ENCODE measurements at places on chromosomes 3 and 15.

GRCh38 chr3:72993391-72993790, 3.2 kb upstream of the PPP4R2 start:
- DNase-seq: no peak

DNA sequence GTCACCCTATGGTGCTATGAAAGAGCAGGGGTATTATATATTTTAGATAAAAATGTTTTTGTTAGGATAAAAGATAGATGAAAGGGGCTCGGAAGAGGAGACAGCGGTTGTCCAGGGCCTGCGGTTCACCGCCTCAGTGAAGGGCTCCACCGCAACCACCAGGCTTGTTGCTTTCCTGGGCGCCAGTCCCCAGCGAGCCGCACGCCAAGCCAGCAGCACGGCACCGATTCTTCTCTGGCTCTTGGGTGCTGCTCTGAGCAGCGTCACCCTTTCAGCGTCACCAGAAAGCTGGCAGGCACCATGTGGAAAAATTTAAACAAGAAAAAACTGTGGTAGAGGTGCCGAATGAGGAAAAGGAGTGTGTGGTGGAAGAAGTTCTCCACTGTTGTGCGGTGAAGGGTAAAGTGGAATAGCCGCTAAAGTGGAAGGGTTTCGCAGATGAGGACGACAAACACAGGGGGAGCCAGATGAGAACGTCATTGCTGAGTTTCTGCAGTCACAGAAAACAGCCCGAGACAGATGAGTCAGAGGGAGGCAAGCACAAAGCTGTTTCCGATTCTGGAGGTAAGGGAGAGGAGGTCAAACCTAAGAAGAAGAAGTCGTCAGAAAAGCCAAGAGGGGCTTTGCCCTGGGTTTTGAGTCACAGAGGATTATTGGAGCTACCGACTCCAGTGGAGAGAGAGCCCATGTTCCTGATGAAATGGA, 569.2 kb downstream of the ZBBX start:
- DNase-seq: no peak

DNA sequence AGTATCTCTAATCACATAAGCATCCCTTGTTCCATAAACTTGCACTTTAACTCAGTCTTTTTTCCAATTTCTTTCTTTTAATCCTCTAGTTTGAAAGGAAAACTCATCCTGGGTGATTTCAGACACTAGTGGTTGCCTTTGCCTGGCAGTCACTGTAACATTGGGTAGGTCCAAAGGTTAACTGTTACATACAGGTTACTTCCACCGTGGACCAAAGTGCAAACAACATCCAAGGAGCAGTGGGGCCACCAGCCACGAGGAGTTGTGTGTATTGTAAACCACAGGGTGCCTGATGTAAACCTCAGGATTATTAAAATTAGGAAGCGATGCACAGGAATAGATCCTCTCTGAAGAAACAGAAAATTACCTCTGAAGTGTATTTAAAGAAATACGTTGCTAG, 75.0 kb downstream of the HCN4 start:
- no peak for DNase-seq

DNA sequence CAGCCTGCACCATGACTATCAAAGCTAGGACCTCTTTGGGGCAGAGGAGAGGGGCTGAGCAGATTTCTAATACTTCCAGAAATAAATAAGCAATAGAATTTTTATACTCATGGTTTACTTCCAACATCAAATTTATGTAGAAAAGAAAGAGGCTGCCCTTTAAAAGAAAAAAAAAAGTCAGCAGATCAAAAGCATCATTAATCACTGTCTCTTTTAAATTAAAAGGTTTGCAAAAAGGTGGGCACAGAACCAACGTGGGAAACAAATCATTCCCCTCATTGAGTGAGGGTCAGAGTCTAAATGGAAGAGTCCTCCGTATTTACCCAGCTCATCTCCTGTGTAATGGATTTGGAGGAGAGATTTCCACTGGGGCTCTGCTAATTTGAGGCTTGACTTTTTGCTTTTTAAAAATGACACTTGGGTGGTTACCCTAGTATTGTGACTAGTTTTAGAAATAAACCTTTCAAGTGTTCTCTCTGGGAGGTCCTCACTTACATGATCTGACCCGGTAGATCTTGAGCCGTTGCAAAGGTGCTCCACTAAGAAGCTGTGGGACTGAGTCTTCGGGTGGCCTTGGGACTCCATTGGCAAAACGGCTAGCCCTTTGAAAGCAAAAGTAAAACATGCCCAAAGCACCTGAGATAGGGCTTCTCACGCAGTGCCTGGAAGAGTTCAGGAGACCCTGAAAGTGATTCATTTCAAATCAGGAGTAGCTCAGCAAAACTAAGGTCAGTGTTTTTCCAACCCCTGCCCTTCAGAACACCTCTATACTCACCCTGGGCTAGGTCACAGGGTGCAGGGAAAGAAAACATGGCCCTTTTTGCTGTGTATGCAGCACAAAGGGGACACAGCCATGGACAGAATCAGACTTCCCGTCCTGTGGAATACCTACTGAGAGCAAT, 320.9 kb downstream of the FOXP1 start:
- DNase-seq: no peak

GRCh38 chr3:126036056-126036549, 47.8 kb downstream of the SLC41A3 start:
- peak; percentile 1 for DNase-seq

GRCh38 chr15:99126131-99126588, 21.3 kb downstream of the SYNM start:
- DNase-seq: no peak

GRCh38 chr3:115469649-115470048, 153.7 kb upstream of the GAP43 start:
- DNase-seq: no peak

DNA sequence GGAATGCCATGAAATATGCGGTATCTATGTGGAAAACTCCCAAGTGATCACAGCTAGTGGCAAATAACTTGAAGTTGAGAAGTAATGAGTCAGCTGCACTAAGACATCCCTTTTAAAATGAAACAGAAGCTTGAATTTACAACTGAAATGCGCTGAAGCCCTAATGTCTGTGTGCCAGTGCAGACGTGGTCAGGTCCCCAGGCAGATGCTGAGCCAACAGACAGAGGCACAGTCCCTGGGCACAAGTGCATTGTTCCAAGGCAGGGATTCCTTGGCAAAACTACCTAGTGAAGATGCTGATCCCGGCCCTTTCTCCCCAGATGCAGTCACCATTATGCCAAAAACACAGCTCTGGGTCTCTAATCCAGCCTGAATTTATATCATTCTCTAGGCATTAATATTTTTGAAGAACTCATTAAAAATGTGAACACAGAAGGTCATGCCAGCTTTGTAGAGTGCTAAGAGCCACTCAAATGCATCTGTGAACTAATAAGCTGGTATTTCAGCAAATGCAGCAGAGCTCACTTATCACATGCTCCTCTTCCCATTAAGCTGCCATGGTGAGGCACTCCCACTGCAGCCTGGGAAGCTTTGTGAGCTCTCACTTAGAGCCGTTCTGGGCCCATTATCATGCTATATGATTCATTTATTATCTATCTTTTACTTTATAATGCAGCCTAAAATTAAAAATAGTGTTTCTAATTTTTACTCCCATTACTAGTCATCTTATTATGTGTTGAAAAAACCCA, 200.1 kb downstream of the GABRB3 start:
- DNase-seq: no peak

- DNase-seq: no peak
These were observed 28.8 kb downstream of the TMED3 start for GRCh38 chr15:79339588-79340314.

DNA sequence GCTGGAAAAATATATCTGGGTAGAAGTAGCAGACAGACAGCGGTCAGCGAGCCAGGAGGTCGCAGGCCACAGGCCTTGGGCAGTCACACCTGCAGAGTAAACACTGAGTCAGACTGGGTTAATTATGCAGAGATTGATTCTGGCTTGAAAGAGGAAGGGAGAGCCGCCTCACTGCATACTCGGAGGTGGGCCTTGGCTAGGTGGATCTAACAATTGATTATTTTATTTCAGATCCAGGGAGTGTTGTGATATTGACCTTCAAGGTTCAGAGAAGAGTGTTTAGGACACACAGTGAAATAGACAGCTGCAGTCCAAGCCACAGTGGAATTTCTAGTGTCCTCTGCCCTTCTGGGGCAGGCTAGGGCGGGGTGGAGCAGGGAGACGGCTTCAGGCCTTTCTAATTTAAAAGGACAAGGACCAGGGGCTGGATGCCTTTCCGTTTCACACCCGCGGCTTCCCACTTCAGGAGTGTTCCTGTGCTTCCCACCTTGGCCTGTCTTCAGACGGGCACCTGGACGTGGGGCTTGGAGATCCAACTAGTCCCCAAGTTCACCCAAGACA, 237.3 kb downstream of the XXYLT1 start:
- DNase-seq: no peak
